NCI-H1694 treated with DMSO at 0.1 percent for 48 hours (cell line): ENCODE measurements at places on chromosomes 2 and 18.

DNA sequence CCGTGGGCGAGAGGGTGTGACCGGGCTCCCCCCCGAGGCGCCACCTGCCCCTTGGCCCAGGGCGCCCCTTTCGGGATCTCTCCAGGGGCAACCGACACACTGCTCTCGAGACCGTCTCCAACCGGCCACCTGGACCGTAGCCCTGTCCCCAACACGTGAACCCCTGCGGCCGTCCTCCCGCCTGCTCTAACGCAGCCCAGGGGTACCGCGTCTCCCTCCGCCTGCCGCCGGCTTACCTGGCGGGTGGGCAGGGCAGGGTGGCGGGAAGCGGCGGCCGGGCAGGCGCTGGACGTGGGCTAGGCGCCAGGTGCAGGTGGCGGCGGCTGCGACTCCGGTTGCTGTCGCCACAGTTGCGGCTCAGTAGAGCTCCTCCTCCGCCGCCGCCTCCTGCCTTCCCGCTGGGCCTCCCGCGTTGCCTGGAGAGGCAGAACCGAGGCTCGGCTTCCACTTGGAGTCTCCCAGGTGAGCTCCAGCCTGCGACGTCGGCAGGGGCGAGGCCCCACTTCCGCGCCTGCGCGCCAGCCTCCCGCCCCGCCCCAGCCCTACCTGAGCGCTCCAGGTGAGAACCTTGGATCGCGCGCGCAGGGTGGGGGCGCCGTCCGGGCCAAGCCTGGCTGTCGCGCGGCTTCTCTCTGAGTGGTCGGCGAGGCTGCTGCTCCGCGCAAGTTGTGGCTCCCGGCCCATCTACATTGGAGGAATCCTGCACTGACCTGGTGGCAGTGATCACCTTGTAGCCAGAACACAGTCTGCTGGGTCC lies at the start of gene GALNT3:
GALNT3 (minus strand) TSS at position 469 of the 757 bp plus-strand sequence. CDS start 23,547 bp downstream, outside the sequence.
- no peak for DNase-seq

DNA sequence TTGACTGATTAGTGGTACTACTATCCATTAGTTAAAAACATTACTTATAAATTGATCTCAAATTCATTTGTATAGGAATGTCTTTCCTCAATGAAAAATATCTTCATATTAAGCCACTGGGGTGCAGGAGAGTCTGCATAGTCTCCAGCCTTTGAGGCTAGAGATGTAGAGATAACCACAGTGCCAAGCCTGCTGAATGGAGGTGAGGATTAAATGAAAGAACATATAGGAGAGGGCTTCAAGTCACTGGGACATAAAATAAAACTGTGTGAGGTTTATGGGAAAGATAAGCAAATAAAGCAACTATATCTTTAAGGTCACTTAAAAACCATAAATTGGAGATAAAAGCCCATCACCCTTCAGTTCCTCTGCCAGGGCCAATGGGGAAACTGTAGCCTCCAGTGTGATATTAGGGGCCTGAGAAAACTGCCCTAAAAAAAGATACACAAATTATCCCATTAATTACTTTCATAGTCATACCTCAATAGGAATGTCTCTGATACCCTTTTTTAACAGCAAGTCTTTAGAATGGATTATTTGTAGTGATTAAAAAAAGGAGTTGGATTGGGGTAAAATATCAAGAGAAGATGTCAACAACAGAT lies 27.6 kb downstream of the GALNT3 start:
- no peak for DNase-seq

DNA sequence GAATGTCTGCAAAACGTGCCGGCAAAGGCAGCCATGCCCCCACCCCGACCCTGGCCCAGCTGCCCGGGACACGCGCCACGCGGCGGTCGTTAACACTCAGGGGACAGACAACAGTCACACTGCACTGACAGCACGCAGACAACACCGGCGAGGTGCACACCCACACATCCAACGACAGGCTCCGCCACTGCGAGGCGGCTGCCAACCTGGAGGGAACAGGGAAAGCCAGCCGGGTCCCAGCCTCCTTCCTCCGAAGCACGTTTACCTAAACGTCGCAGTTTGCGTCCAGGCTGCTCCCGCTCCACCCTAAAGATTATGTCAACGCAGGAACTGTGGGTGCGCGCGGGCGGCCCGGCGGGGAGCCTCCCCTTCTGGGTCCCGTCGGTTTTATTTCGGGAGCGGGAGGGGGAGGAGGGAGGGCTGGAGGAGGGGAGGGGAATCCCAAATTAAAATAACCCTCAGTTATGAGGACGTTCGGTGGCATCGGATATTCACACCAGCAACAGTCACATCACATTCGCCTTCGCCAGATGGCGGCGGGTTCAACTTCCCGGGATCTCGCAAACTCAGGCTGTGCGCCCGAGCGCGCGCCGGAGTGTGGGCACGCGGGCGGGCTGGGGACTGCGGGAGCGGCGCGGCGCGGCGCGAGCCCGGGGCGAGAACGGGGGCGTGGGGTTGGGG lies 644 bp downstream of the PTGR3 start:
- peak; percentile 45 for DNase-seq

DNA sequence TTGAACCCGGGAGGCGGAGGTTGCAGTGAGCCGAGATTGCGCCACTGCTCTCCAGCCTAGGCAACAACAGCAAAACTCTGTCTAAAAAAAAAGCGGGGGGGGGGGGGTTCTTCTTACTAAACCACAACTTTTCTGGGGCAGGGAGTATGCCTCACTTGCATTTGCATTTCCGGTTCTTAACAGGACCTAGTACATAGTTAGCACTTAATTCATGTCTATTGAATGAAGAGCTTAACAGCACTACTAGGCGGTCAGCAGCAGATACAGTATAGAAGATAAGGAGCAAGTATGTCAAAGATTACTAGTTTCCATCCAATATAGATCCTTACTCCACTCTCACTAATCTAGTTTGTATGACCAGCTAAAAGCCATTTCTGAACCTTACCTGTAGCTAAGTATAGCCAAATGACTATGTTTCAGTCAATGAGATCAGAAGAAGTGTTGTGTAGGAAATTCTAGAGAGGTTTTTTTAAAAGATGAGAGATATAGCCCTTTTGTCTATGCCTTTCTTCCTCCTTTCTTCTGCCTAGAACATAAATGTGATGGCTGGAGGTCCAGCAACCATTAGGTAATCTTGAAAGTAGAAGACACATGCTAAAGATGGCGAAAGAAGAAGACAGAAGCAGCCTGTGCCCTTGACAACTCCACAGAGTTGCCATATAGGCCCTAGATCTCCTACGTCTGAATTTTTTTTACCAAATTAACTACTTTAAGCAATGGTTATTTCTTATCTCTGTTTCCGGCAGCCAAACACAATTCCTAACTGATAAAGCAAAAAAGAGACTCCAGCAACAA lies 11.3 kb downstream of the HYCC2 start:
- DNase-seq: no peak

GRCh38 chr2:23651187-23652080 lies 266.5 kb downstream of the KLHL29 start:
- DNase-seq: no peak

- no peak for DNase-seq
Measured at GRCh38 chr2:319059-319600, 31.2 kb upstream of the ALKAL2 start.

DNA sequence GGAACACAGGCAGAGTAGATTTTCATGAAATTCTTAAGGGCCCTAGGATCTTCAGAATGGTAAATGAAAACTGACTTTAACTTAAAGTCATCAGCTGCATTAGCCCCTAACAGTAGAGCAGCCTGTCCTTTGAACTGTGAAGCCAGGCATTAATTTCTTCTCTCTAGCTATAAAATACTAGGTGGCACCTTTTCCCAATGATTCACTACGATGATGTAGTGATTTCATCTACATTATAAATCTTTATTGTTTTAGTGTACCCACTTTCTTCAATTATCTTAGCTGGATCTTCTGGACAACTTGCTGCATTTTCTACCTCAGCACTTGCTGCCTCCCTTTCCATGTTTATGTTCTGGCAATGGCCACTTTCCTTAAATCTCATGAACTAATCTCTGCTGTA lies 290.5 kb downstream of the NOL4 start:
- no peak for DNase-seq

DNA sequence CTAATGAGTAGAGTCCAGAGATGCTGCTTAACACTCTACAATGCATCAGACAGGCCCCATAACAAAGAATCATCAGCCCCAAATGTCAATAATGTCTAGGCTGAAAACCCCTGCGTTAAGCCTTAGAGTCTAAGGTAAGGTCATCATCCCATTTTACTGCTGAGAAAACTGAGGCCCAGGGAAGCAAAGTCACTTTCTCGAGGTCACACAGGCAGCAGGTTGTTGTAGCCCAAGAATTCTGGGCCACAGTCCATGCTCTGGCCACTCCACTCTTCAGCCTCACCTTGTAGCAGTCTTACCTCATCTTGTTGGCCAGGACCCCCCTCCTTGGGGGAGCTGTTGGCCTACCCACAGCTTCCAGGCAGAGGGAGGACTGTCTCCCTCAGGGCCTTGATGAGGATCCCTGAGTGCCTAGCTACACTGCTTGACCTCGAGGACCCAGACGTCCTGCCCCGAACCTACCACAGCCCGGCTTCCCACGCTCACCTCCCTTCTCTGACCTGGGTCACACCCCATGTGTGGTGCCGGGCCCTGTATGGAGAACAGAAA lies 54.4 kb downstream of the SMAD7 start:
- no peak for DNase-seq

GRCh38 chr2:223418131-223418530 lies 184.0 kb downstream of the SCG2 start:
- DNase-seq: no peak

DNA sequence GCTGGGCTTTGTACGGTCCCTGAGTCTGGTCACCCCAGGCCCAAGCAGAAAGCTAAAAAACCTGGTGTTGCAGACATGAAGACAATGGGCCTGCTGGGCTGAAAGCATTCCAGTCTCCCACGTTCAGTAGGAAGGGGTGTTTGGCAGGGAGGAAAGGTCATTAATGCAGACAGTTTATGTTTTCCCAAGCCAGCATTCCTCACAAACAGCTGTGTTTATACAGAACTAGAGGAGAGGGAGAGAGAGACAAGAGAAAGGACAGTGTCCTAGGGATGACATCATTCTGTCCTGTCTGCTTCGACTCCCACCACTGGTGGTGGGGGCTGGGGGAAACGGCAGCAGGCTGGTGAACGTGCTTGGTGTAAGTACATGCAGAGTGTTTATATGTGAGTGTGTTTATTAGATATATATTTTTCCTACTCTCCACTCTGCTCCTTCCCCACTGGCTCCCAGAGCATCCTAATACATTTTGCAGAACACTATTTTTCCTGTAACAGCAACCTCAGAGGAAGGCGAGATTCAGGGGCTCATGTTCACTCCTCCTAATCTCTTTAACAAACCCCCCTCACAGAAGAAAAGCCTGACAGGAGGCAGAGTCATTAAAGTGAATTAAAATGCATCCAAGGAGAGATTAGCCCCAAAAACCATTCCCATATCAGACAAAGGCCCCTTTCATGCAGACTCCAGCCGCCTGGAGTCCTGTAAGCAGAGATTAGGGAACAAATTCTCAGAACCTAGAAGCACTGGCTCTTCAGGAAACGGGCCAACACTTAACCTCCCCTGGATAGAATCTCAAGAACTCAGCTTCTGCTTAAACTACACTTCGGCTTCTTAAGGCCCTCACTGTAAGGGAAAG lies 380.4 kb downstream of the TNS1 start:
- no peak for DNase-seq

DNA sequence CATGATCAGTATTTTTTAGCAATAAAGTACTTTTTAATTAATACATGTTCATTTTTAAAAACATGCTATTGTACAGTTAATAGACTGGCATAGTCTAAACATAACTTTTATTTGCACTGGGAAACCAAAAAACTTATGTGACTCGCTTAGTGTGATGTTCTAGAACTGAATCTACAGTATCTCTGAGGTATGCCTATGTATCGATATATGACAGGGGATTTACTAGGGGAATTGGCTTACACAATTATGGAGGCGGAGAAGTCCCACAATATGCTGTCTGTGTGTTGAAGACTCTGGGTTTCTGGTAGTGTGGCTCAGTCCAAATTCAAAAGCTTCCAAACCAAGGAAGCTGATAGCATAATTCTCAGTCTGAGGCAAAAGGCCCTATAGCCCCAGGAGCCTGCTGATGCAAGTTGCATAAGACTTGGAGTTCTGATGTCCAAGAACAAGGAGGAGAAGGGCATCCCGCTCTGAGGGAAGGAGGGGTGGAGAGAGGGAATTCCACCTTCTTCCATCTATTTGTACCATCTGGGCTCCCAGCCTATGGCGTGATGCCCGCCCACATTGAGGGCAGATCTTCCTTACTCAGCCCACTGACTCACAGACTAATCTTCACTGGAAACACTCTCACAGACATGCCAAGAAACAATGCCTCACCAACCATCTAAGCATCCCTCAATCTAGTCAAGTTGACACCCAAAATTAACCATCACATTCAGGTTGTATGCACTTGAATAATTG lies 27.5 kb downstream of the ZNF638 start:
- DNase-seq: no peak

DNA sequence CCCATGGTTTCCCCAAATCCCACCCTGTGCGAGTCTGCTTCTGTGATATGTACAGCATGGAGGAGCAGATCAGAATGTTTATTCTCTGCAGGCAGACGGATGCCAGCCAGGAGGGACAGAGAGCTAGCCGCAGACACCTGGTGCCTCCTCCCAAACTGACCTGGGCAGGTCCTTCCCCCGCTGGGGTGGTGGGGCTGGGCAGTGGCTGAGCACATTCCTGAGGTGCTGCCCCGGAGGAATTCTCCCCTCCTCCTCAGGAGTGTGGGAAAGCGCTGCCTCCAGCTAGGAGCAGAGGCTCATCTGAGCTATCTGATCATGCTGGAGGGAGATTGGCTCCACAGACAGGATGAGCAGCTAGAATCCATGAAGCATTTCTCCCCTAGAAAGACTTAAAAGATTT lies 21.7 kb downstream of the C2orf92 start:
- DNase-seq: no peak

DNA sequence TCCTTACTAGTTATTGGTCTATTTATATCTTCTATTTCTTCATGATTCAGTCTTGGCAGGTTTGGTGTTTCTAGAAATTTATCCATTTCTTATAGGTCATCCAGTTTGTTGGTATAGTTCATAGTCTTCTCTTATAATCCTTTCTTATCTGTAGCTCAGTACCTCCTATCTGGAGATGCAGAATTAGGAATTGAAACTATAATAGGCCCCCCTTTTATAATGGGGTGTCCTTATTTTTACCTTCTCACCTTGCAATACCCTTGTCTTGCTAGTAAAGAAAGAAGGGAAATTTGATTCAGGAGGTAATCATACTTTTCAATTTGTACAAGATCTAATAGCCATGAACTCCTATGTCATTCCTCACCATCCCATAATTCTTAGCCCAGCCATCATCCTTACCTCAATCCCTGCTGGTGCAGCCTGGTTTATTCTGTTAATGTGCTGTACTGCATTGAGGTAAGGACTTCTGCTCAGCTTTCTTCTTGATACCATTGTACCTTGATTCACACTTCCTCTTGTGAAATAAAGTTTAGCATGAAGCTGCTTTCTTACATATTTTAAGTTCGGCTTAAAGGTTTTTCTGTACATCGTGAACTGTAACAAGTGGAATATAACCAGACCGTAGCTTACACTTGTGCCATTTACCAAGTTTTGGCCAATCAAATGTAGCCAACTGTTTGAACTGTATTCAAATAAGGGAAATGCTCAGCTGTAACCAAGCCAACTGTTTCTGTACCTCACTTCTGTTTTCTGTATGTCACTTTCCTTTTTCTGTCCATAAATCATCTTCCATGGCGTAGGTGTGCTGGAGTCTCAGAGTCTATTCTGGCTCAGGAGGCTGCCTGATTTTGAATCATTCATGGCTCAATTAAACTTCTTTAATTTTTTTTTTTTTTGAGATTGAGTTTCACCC lies 40.1 kb upstream of the PTH2R start:
- no peak for DNase-seq

GRCh38 chr2:181464966-181465365 lies 7.8 kb downstream of the ITGA4 start:
- DNase-seq: no peak
